Left lung (tissue), 14 donors: ENCODE measurements at places on chromosomes 16 and 17. TPM values are rescaled to one million over a fixed set of nuclear protein-coding genes. Genes with fewer than 3 reads are reported as not detected.

GRCh38 chr17:57574040-57574513 is 171.0 kb downstream of the CCDC182 start:
- peak; percentile 38 for DNase-seq

DNA sequence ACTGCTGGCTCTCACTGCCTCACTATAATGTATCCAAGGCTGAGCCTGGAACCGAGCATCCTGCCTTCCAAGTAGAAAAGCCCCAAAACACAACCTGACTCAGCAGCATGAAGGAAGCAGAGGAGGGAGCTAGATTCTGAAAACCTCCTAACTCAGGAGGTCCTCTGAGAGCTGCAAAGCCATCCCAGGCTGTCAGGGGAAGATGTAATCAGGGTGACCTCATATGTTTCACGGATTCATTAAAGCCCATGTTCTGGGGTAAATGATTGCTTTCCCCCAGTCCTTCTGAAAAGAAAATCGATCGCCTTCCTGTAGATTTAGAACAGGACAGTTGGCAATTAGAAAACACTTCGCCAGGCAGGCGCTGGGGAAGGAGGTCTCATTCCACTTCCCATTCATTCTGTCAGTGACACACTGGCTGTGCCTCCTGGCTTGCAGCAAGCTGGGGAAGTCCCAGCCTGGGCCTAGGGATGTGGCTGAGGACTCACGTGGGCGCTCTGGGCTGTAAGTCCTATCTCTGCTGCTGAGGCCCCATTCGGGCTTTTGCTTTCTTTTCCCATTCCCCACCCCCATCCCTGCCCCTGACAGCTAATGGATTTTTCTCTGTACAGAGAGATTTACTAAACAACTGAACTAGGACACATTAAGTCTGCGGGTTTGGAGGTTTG is 75.7 kb upstream of the TMEM132E start:
- no peak for DNase-seq

DNA sequence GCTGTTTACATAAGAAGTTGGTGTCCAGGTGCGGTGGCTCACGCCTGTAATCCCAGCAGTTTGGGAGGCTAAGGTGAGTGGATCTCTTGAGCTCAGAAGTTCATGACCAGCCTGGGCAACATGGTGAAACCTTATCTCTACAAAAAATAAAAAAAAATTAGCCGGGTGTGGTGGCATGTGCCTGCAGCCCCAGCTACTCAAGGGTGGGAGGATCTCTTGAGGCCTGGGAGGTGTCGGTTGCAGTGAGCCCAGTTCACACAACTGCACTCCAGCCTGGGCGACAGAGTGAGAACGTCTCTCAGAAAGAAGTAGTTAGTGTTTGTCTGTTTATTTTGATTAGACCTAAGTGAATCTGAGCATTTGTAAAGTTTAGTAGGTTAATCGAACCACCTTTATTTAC is 12.8 kb downstream of the DDX19A start:
- DNase-seq, result no peak

The CACNG3 gene
- total RNA-seq, result not detected

The CBX2 gene
- total RNA-seq, result 3.6 TPM

The DPEP1 gene
- 2.5 TPM for total RNA-seq

The SLX4 gene
- 8.1 TPM for total RNA-seq

The TCF25 gene
- total RNA-seq, result 165 TPM
